Fibroblast of mammary gland (primary cell): ENCODE measurements at places on chromosomes 6 and 20.

- no peak for DNase-seq
These were observed 403.4 kb downstream of the HDGFL1 start for GRCh38 chr6:22972771-22973170.

- DNase-seq: no peak
These were observed at the start of gene TAGAP for GRCh38 chr6:159044899-159045727. TAGAP (minus strand) TSS chr6:159044991; CDS start chr6:159044146, 845 bp downstream.

- DNase-seq: no peak
These were observed 118.0 kb upstream of the FRMD1 start for GRCh38 chr6:168196881-168197635.

GRCh38 chr6:104418125-104418524 is 441.6 kb downstream of the HACE1 start:
- no peak for DNase-seq

- DNase-seq: peak; percentile 11
These were observed 600 bp downstream of the XPO5 start for GRCh38 chr6:43575105-43575771.

- peak; percentile 50 for DNase-seq
These were observed 223.9 kb upstream of the THEMIS start for GRCh38 chr6:128124713-128125112.

- DNase-seq: peak; percentile 93
These were observed 31.6 kb upstream of the NOTCH4 start for GRCh38 chr6:32255199-32256153.

- peak; percentile 3 for DNase-seq
These were observed 58.6 kb upstream of the PTCHD4 start for GRCh38 chr6:48169635-48170034.

DNA sequence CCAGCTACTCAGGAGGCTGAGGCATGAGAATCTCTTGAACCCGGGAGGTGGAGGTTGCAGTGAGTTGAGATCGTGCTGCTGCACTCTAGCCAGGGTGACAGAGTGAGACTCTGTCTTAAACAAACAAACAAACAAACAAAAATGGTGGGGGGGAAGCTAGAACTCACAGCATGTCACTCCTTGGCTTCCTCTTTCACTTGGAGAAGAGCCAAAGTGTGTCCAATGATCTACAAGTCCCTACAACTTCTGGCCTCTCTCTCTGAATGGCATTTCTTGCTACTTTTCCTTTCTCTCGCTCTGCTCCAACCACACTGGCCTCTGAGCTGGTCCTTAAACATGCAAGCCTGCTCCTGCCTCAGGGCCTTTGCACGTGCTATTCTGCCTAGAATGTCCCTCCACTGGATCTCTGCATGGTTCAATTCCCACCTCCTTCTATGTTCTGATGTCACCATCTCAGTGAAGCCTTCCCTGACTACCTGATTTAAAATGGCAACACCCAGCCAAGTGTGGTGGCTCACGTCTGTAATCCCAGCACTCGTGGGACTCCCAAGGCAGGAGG is 8.1 kb downstream of the TLDC2 start:
- no peak for DNase-seq

GRCh38 chr6:77337392-77337791 is 125.9 kb downstream of the HTR1B start:
- no peak for DNase-seq

- DNase-seq: no peak
These were observed 47.6 kb upstream of the NOTCH4 start for GRCh38 chr6:32271429-32271828.

GRCh38 chr20:53712212-53712977 is 118.8 kb upstream of the ZNF217 start:
- no peak for DNase-seq

DNA sequence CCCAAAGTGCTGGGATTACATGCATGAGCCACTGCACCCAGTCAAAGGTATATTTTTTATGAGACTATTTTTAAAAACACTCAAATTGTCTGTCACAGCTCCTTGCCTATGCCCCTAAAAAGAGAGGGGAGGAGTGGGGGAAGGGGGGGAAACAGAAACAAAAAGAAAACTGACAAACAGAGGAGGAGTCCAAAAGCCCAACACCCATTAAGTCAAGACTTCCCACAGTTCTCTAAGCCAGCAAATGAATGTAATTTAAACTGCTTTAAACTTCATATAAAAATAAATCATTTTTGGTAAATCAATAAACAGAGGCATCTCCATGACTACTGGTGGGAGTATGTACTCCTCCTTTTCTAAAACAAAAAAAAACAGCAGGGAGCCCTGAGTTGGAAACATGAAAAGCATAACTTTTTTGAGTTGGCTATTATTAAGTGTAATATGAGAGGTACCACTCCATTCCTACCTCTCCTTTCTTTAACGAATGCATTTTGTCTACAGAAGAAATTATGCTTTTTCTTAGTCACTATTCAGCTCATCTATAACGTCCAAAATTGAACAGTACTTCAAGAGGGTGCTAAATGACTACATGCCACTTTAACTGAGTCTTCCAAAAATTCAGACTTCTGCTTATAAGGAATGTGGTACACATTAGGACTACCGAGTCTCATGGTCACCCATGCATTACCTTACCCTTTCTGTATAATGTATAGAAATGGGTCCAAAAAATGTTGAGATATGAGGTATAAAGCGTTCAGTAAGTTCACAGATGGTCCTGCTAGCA is 119.0 kb upstream of the PRSS16 start:
- DNase-seq: no peak

DNA sequence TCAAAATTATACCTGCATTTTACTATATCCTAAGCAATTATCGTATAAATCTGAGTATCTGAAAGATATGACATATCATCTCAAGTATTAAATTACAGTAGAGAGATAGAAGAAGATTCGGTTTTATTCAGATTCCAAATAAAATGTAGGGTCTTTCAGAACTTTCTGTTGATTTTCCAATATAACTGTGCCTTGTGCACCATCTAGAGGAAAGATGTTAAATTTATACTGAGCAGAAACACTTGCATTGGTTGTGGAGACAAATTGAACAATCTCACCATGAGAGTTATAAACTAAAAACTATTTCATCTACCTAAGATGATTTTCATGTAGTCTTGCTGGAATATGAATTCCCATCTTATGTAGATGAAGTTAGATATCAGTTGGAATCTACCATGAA is 26.8 kb upstream of the HSF2 start:
- DNase-seq: peak; percentile 16

DNA sequence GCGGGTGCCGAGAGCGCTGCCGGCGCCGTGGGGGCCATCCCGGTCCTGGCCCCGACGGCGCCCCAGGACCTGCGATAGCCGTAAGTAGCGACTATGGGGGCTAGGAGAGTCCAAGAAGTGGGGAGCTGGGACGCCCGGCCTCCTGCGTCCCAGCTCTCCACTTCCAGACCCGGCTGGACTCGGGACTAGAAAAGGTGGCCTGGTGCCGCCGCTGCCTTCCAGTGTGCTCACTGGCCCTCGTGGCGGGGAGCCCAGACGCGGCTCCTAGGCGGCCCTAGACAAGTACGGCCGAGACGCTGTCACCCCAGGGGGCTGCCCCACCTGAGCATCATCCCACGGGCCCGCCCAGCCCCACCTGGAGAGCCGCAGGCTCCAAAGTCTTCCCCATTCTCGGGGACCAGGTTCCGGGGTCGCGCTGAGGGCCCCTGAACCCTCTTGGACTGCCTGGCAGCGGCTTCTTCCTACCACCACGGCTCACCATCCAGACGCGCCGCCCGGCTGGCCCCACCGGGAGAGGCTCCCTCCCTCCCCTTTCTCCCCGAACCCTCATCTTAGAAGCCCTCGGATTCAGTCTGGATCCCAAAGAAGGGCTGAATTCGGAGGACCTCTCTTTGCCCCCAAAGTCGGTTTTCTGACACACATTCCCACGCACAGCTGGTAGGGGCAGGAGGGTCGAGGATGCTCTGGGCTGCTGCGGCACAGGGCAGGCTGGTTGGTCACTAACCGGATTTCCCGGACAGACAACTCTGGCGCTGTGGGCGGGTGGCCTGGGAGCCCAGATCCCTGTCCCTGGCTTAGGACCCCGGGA is 870 bp upstream of the MDFI start:
- DNase-seq: no peak

GRCh38 chr6:108807928-108808327 is 40.3 kb upstream of the ARMC2 start:
- no peak for DNase-seq

DNA sequence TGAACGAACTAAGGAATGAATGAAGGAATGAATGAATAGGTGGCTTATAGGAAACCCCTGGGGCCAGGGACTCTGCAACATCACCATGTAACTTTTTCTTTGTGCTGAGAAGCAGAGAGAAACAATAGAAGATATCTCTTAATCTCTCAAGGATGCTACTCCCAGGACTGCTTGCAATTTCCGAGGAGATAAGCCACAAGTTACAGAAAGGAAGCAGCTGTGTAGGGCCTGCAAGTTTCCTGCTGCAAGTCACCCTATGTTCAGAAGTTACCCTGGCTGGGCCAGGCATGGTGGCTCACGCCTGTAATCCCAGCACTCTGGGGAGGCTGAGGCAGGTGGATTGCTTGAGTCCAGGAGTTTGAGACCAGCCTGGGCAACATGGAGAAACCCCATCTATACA is 7.3 kb upstream of the MAVS start:
- no peak for DNase-seq

DNA sequence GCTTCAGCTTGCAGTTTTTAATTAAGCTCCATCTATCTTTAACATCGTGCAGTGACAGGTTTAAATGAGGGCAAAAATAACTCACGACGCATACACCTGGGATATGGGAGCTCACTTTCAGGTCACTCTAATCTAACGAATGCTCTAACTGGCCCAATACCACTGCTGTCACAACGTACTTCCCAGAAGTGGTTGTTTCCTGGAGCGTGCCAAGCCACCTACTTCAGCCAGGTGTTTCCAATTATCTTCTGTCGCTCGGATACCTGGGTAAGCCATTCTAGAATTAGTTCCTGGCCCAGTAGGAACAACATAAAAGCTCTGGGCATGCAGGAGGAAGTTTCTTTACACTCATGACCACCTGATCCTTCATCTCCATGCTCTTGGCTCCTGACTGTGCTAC is 147.4 kb downstream of the FOXC1 start:
- no peak for DNase-seq

GRCh38 chr20:20609522-20609921 is 102.9 kb downstream of the RALGAPA2 start:
- DNase-seq: no peak

DNA sequence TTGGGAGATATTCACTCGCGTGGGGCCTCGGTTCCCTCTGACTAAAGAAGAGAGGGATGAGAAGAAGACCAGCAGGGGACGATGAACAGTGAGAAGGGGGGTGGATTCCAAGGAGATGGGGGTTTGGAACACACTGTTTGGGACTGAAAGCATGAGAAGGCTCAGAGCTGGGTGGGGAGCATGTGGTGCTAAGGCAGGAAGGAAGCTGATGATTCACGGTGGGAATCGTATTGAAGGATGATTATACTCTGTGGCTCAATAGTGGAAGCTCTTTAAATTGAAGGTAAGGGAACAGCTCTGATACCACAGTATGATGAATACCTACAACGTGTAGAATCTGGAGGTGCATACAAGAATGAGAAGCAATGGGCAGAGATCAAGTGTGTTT is 117.5 kb upstream of the KCNK16 start:
- no peak for DNase-seq

- DNase-seq: no peak
These were observed 19.7 kb downstream of the PLCB4 start for GRCh38 chr20:9088556-9088955.

- DNase-seq: no peak
These were observed 8.6 kb downstream of the ADTRP start for GRCh38 chr6:11769811-11770545.

- DNase-seq: no peak
These were observed 14.9 kb upstream of the BTN1A1 start for GRCh38 chr6:26485112-26485780.

- DNase-seq: no peak
These were observed 388.6 kb upstream of the BTBD3 start for GRCh38 chr20:11529047-11529446.

- DNase-seq: no peak
These were observed 100.9 kb downstream of the HFE start for GRCh38 chr6:26187981-26188635.

DNA sequence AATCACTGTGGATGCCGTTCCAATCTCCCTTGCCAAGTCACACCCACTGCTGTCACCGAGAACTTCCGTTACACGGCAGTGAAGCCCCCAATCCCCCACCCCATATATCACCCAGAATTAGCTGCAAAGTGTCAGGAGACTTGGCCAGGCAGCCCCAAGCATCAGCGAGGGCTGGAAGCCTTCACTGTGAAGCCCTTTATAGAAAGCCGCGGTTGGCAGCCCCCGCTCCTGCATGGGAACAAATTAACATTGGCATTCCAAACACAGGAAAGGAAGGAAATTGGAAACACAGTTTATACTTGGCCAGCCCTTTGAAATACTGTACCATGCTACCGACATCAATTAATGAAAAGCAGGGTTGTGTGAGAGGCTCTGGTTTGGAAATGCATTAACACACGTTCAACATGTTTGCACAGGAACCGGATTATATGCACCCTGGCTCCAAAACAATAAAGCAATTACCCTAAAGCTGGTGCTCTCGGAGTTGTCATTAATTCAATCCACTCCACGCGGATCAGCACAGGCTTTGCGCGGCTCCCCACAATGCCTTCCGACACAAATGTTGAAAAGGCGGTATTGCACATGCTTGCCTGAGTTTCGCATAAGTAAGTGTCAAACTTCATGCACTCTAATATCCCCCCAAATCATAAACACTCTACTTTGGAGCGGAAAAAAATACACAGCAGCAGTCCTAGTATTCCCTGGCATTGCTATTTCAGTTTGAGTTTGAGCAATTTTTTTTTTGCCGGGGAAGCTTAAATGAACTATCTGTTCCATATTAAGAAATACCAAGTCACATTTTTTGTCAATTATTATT is 7.1 kb downstream of the BMP7 start:
- DNase-seq: no peak

- no peak for DNase-seq
These were observed 34.0 kb downstream of the PMEPA1 start for GRCh38 chr20:57675773-57676172.

DNA sequence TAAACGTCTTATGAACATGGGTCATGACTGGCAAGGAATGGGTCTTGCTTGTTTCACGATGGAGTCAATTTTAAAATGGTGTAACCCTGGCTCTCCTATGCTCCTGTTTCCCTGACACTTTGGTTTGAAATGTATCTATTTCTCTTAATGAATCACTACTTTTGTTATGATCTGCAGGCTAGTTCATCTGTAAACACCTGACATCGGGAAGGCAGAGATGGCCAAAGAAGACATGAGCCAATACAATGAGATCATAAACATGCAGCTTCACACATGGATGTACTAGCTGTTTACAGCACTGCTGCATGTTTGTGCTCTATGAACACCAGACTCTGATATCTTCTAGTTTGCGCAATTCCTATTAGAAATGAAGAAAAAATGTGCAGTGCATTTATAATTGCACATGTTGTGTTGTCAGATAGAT is 11.0 kb upstream of the RAD21L1 start:
- peak; percentile 36 for DNase-seq

DNA sequence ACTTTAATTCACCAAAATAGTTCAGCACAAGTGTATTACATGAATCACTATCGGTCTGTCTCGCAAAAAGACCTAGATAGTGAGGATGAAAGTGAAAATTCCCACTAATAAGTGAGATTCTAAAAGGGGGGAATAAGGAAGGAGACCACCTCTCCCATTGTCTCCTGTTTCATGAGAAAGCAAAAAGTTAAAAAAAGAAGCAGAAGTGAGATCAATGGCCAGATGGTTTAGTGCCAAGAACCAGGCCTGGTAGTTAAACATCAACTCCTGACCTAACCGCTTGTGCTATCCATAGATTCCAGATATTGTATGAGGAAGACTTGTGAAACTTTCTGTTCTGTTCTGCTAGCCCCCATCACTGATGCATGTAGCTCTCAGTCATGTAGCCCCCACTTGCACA is 293.0 kb downstream of the RNGTT start:
- no peak for DNase-seq

GRCh38 chr20:63442100-63442493 is 30.4 kb downstream of the KCNQ2 start:
- DNase-seq: peak; percentile 21
